ENCODE measurements at places on chromosomes 2 and 18.

- DNase-seq = no peak
Observed at GRCh38 chr18:49174478-49174877, 223.7 kb upstream of the SMAD7 start.

DNA sequence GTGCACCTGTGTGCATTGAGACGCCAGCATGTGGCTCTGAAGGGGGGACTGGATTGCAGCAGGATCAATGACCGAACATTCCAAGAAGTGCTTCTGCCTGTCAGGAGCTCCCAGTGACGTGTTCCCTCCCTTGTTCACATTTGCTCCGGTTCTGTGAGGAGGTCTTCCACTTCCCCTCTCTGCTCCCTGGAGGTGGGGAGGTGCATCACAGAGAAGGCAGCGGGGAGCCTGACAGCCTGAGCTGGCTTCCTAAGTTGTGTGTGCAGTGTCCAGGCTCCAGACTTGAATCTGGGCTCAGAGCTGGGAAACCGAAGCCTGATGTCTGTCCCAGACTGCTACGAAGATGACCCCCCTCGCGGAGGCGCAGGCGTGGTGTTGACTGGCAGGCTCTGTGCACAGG lies 171.0 kb downstream of the KLHL29 start:
- DNase-seq = no peak

DNA sequence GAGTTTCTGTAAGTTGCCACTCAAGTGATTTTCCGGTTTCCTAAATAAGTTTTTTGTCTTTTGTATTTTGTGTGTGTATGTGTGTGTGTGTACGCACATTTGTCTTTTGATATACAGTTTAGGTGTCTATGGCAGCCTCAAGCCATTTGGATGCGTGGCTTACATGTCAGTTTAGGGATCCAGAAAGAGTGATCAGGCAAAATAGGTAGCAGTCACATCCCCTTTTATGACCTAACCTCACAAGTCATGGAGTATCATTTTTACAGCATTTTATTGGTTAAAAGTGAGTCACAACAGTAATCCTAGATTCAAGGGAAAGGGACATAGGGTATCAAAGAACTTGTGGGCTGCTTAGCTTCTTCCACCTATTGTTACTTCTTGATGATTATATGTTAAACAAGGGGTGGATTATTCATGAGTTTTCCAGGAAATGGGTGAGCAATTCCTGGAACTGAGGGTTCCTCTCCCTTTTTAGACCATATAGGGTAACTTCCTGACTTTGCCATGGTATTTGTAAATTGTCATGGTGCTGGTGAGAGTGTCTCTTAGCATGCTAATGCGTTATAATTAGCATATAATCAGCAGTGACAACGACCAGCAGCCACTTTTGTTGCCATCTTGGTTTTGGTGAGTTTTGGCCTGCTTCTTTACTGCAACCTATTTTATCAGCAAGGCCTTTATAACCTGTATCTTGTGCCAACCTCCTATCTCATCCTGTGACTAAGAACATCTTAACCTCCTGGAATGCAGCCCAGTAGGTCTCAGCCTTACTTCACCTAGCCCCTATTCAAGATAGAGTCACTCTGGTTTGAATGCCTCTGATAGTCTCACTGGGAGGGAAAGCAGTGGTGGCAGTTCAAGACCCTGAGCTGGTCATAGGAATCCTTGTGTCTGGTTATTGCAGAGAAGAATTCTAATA lies 8.6 kb upstream of the SOCS6 start:
- no peak for DNase-seq

DNA sequence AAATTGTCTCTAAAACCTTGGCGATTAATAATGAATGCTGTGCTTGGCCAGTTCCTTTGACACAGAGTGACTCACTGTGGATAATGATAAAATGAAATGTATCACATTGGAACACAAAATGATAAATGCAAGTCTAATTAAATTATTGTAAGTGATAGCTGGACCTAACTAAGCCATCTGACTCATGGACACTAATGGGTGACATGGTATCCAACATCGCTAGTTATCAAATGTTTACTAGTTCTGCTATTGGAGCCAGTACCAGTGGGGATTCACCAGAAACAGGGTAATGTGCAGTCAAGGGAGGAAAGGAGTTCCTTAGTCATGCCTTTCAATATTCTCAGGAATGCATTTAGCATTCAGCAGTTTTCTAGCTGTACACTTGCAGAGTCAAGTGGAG lies 736.3 kb upstream of the ACVR2A start:
- DNase-seq = no peak

GRCh38 chr2:207182911-207183310 lies 17.2 kb upstream of the KLF7 start:
- no peak for DNase-seq

GRCh38 chr2:177519534-177520115 lies 127.1 kb downstream of the AGPS start:
- DNase-seq = no peak

GRCh38 chr2:50492477-50492851 lies 539.5 kb downstream of the NRXN1 start:
- DNase-seq = peak; percentile 63

GRCh38 chr2:207408086-207408794 lies 121.5 kb upstream of the CREB1 start:
- DNase-seq = no peak

DNA sequence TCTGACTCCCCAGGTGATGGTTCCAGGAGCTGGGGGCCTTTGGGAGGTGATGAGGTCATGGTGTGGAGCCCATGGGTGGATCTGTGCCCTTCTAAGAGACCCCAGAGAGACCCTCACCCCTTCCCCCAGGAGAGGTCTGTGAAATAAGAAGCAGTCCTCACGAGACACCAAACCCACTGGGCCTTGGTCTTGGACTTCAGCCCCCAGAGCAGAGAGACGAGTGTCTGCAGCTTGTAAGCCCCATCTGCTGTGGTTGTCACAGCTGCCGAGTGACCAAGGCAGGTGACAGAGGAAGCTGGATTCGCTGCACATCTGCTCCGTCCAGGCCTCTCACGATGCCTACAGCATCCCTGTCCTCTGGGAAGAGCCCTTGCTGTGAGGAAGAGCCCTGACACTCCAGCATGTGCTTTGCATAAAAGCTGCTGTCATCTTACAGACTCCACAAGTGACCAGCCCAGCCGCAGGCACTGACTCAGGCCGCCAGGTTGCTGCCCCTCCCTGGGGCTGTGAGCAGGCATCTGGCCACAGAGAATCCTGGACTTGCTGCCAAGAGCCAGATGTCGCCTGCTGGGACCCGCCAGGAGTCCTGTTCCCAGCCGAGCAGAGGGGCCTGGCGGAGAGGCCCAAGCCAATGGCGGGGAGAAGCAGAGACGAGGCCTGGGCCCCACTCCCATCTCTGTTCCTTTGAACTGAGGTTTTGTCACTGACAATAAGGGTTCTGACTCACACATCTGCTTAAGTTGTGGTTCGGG lies 150.8 kb downstream of the PXDN start:
- no peak for DNase-seq

DNA sequence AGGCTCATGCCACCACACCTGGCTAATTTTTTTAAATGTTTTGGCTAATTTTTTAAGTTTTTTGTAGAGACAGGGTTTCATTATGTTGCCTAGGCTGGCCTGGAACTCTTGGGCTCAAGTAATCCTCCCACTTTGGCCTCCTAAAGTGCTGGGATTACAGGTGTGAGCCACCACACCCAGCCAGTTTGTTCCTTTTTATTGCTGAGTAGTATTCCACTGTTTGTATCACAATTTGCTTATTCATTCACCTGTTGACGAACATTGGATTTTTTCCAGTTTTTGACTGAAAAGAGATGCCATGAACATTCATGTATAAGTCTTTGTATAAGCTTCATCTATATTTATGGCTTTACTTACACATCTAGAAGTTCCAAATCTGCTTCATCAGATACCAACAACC lies 5.3 kb downstream of the SOS1 start:
- DNase-seq = no peak

GRCh38 chr2:147663153-147663961 lies 181.5 kb upstream of the ACVR2A start:
- no peak for DNase-seq

GRCh38 chr2:183951630-183952029 lies 646.7 kb upstream of the ZNF804A start:
- no peak for DNase-seq

GRCh38 chr18:41490861-41491260 lies 464.2 kb upstream of the PIK3C3 start:
- no peak for DNase-seq

DNA sequence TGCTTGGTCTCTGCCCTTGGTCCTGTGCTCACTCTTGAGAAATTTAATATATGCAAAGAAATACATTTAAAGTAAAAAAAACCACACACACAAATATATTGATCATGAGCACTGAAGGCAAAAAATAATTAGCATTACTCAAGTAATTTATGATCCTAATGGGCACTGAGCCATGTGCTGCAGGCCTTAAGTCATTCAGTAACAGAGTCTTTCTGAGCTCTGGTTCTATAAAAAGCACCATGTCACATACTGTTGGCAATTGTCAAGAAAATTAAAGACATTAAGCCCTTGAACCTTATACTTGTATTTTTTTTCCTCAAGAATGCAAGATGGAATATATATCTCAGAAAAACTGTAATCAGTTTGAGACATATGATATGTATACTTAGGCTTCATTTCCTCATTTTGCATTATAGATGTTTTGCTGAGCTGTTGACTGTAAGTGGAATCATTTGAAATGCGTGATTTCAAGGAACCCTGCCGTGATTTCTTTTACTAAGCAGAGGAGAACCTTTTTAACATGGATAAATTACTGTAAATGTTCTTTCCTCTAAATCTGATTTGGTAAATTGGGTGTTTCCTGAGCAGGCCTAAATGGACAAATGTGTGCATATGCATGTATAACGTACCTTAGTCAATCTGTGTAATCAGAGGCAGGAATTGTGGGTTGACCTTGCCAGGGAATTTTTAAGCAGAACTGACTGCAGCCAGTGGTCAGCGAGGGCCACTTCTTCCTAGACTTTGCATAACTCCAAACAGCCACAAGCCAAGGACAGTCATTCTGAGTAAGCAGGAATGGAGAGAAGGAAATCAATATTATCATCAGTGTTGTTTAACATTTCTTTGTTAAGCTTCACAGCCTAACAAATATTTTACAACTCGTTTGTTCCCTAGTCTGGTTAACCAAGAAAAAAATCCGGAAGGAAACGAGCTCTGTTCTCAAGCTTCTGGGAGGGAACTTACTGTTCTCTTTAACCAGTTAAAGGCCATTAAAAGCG lies 191.5 kb upstream of the ATP5MC3 start:
- DNase-seq = no peak

- DNase-seq = no peak
Observed at GRCh38 chr18:9994701-9995235, 81.0 kb downstream of the VAPA start.

DNA sequence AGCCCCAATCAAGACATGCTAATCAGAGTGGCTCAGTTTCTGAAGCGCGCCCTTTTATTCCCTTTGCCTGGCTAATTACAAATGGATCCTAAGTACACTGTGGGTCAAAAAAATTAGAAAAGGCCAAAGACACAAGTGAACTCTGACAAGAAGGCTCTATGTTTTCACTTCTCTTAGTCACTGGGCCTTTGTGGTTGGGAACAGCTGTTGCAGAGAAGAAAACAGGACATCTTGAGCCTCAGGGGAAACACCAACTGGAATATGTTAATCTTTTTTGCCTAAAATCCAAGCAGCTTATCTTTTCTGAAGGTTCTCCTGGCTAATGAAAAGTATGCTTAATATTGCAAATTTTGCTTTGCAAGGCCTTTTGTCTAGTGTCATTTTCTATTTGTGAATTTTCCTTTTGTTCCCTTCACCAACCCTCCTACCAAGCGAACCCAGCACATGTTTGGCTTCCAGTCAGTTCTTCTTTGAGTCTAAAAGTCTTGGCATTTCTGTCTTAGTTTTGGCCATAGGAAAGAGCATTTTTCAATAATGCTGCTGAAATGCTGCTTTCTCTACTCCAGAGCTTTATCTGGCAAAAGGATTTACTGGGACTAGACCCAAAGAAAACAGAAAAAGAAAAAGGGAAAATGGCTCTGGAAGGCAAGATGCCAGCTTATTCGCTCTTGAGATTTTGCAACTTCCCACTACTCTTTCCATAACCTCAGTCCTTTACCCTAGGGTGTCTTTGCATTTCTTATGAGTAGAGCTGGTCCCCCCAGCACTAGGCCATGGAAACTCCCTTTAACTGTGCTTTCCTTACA lies 440.2 kb upstream of the ST6GAL2 start:
- peak; percentile 67 for DNase-seq

DNA sequence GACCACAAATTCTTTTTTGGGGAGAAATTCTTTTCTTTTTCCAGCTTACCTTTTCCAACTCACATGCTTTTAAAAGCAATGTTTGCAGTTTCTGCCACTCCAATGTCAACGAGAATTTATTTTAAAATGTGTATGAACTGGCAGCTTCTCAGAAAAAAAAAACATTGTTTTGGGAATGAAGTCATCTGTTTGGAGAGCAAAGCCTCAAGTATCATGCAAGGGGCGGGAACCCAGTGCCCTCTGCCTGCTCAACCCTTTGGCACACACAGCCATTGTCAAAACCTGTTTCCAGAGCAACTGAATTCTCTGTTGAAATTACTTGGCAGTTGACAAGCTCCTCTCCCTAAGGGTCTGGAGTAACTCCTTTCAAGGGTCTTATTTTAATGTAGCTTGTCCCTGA lies 128.5 kb downstream of the QPCT start:
- no peak for DNase-seq

- peak; percentile 43 for DNase-seq
Observed at GRCh38 chr18:79068341-79068936, 755 bp upstream of the ATP9B start.

GRCh38 chr2:71545572-71546274 lies 92.4 kb downstream of the DYSF start:
- peak; percentile 78 for DNase-seq

- DNase-seq = no peak
Observed at GRCh38 chr2:152493417-152493816, 158.4 kb downstream of the FMNL2 start.

DNA sequence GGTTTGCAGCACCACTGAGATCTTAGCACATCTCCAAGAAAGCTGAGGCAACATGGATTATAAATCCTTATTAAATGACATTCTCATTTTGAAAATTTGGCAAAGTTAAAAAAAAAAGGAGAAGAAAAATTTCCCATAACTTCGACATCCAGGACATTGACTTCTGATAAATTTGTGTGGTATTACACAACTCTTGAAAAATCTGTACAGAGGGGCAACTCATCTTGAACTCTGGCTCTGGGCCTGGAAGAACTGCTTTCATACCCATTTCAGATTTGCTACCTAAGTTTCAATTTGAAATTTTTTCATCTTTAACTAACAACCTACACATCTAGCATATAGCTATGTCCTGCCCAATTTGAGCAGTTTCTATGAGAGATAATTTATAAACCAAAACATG lies 118.0 kb upstream of the UGP2 start:
- DNase-seq = no peak

Data from globus pallidus (tissue), 1 donor.